GM12891 (cell line): ENCODE measurements at places on chromosomes 6 and 20.

DNA sequence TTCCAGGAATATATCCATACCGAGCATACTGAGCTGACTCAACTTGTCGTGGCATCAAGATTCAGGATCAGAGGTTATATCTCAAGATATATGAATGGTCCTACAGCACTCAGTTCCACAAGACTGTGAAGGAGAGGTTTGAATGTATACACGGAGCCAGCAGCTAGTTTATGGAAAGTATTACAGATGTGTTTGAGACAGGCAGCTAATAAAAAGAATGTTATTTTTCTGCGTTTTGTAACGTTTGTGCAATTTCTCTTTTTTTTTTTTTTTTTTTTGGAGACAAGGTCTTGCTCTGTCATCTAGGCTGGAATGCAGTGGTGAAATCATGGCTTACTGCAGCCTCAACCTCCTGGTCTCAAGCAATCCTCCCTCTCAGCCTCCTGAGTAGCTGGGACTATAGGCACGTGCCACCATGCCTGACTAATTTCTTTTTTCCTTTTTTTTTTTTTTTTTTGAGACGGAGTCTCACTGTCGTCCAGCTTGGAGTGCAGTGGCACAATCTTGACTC is 3.4 kb upstream of the FAM110A start:
- no peak for DNase-seq

- DNase-seq, result no peak
These were observed 114.4 kb upstream of the MAP3K7 start for GRCh38 chr6:90701146-90701781.

DNA sequence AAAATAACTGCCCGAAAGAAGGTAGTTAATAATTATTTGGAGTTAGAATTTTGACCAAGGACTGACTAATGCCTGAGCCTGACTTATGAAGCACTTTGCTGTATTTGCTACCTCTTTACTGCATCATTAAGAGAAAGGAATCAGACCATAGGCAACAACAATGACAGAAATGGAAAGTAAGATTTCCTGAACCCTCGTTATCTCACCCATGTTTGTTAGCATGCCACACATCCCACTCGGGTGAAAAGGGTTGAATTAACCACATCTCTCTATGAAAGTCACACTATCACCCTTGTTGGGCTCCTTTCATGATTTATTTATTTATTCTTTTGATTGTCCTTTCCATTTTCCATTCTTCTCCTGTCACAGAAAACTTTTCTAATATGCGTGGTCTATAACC is 59.6 kb downstream of the OLIG3 start:
- DNase-seq, result no peak

- DNase-seq, result no peak
These were observed 69.7 kb downstream of the MDN1 start for GRCh38 chr6:89749918-89750317.

GRCh38 chr20:34435589-34435988 is 72.5 kb downstream of the ITCH start:
- no peak for DNase-seq

- no peak for DNase-seq
These were observed 4.2 kb downstream of the ZNF337 start for GRCh38 chr20:25692499-25692898.

DNA sequence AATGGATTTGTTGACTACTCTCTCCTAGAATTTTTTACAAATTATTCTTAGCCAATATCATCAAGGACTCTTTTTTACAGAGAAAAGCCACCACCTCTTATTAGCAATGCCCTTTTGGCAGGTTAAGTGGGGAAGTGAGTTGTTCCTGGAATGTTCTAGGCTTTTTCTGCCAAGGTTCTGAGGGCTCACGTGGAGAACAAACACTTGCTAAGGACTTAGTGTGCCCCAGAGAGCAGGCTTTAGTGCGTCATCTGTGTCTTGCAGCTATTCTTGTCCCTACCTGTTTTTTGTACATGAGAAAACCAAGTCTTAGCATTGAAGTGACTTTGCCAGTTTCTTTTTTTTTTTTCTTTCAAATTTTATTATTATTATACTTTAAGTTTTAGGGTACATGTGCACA is 33.5 kb downstream of the CFAP61 start:
- no peak for DNase-seq

DNA sequence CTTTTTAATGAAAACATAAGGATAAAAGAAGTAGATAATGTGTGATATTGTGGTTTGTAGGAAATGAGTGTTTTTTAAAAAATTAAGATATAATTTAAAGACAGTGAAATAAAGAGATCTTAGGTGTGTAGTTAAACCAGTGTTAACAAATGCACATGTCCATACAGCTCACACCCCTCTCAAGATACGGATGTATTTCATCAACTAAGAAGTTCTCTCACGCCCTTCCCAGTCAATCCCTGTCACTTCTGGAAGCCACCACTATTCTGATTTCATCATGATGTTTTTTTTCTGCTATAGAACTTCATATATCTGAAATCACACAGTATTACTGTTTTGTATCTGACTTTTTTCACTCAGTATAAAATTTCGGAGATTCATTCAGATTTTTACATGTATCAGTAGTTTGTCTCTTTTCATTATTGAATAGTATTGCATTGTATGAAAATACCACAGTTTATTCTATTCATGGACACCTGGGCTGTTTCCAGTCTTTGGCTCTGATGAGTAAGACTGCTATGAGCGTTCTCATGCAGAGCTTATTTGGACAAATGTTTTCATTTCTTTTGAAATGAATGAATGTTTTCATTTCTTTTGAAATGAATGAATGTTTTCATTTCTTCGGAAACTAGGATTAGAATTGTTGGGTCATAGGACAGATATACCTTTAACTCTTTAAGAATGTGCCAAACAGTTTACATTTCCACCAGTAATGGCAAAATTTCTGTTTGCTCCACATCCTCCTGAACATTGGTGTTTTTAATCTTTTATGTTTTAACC is 49.7 kb upstream of the ELOVL5 start:
- DNase-seq, result no peak

- DNase-seq, result no peak
These were observed 8.4 kb upstream of the MAPK13 start for GRCh38 chr6:36121787-36122494.

- DNase-seq, result no peak
These were observed 183.0 kb upstream of the QKI start for GRCh38 chr6:163231356-163232014.
